ENCODE measurements at places on chromosomes 2 and 18. TPM values are rescaled to one million over a fixed set of nuclear protein-coding genes. Genes with fewer than 3 reads are reported as not detected.
A peak's percentile ranks its signal among the peaks of the same experiment; 100 is the strongest.

The ABCG8 gene
- total RNA-seq = not detected

The IL36B gene
- total RNA-seq = not detected

The CYP26B1 gene
- 2.5 TPM for total RNA-seq

The RESP18 gene
- not detected for total RNA-seq

The FEV gene
- not detected for total RNA-seq

The COL3A1 gene
- total RNA-seq = 14,045 TPM

DNA sequence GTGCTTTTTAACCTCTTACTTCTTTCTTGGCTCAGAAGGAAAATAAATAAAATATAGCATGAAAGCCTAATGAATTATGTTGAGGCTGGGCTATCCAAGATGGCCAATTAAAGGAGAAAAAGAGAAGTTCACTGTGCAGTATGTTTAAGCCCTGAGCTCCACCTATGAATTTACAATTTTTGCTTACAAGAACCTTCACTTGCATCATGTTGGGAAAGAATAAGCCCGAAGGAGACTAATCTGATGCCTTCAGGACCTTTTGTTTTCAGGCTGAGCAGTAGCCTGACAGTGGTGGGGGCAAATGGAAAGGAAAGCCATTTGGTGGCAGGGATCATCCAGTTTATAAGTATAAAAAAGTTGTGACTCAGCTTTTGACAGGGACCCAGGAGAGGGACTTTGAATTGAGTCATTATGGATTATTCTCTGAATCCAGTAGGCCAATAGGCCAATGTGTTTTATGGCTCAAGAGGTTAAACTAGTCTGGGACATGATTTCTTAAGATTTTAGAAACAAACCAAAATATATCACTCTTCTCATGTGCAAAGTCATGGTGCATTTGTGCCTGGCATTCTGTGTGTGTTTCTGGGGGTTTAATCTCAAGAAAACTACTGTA lies 56.9 kb downstream of the E2F6 start:
- DNase-seq = no peak

DNA sequence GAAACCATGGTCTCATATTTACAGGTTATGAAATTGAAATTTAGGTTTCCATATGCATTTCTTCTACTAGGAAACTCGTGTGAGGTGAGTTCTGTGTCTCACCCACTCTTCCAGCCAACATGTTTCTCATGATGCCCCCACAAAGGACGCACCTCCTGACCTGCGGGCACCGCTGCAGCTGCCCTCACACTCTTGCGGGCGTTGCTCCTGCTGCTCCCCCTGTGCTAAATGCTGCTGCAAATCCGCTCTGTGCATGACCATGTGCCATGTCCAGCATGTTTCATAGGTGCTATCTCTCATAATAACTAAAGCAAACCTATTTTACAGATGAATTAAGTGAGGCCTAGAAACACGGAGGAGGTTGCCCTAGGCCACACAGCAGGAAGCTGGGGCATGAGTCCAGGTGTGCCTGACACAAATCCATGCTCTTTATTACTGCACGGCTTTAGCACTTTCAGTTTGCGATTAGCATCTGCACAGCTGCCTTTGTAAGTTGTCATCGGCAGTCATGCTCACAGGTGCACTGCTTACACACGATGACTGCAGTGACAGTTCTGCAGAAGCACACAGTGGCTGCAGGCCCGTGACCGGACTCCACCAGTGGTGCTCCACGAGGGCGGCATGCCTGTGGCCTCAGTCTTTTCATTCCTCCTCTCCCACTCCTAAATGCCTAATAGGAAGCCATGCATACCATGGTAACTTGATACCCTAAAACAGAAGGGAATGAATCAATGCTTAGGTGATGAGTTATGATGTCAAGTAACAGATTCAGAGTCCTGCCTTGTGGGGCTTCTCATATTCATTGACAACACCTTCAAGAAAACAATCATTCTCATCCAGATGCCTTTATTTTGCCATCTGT lies 14.9 kb upstream of the GALR1 start:
- DNase-seq = no peak

GRCh38 chr18:66300141-66300540 lies 303.7 kb downstream of the CDH19 start:
- DNase-seq = no peak

- peak; percentile 28 for DNase-seq
Observed at GRCh38 chr2:95315801-95316411, 18.8 kb downstream of the KCNIP3 start.

GRCh38 chr2:234978466-234979203 lies 26.8 kb downstream of the SH3BP4 start:
- peak; percentile 40 for DNase-seq

DNA sequence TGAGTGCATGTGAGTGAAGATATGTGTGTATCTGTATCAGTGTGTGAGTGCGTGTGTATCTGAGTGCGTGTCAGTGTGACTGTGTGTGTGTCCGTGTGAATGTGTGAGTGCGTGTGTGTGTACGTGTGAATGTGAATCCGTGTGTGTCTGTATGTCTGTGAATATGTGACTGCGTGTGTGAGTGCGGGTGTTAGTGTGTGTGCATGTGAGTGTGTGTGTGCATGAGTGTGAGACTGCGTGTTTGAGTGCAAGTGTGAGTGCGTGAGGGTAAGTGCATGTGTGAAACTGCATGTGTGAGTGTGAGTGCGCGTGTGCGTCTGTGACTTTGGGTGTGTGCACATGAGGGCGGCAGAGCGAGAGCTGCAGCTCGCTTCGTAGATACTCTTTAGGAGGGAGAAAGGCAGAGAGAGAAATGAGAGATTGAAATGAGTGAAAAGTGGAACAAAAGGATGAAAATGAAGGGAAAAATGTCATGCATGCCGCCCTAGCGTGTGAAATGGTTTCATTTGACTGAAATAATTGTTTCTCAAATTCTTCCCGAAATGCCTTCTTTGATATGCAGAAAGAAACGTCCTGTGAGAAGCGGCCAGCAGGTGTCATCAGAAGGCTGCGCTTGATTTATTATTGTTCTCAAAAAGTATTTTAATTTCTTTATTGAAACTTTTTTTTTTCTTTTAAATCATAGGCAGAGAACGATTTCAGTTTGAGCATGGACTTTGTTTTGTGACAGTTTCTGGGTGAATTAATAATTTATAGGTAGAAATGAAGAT lies 25.6 kb downstream of the ZNF407 start:
- DNase-seq = peak; percentile 28

DNA sequence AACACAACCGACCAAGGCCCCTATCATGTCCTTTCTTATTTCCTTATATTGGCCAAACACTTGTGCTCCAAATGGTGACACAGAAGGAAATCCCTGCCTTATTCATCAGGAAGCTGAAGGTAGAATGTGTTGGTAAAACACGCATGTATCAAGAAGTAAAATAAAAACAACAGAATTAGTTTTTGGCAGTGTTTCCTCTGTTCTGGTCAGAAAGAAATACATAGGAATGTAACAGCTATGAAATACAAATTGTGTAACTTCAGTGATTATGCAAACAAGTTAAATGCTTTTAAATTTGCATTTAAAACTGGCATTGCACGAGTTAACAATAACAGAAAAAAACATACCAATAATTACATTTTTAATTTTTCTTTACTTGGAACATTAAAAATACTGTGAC lies 19.3 kb downstream of the ST6GAL2 start:
- DNase-seq = no peak

DNA sequence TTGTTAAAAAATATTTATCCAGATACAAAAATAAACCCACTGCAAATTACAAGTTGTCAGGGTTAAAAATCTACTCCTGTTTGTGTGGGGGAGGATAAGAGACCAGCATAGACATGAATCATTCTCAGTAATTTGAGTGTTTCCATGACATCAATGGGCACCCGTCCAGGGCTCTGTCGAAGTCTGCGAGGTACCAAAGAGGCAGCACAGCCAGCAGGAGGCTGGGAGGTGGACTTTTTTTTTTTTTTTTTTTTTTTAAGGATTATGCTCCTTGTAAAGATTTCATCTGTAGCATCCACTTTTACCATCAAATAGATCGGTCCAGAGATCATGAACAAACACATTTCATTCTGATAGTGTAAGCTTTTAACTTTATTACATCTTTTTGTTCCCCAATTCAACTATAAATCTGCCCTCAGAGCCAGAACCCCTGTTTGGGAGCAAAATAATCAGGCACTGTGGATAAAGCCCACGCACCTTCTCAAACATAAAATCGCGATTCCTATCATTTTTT lies 182.0 kb downstream of the TCF4 start:
- DNase-seq = peak; percentile 96

- DNase-seq = peak; percentile 41
Observed at GRCh38 chr18:43160509-43160908, 45.0 kb upstream of the RIT2 start.

Measured in fibroblast of the aortic adventitia (primary cell).